Stimulated activated CD4-positive, alpha-beta T cell treated with anti-CD3 and anti-CD28 coated beads, Interleukin-1b, Interleukin-23, amount 100 ng/mL, for 48 hours (primary cell): ENCODE measurements at places on chromosomes 4 and X.

- DNase-seq, result no peak
These were observed 7.9 kb upstream of the TMEM150C start for GRCh38 chr4:82569727-82570126.

DNA sequence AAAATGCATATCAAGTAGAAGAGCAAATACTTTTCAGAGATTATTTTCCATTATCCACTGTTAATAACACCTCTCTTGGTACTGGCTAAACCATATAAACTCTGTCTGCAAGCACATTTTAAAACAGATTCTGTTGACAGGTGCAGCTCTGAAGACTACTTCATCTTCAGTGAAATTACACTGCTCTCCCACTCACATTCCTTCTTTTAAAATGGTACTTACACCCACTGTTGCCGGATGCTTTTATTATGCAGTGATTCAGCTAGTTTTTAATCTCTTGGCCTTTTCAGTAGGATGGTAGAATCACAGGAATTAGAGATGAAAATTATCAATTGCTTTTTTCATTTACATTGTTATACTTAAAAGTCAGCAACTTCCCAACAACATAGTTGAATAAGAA is 381.6 kb downstream of the GASK1B start:
- DNase-seq, result no peak

DNA sequence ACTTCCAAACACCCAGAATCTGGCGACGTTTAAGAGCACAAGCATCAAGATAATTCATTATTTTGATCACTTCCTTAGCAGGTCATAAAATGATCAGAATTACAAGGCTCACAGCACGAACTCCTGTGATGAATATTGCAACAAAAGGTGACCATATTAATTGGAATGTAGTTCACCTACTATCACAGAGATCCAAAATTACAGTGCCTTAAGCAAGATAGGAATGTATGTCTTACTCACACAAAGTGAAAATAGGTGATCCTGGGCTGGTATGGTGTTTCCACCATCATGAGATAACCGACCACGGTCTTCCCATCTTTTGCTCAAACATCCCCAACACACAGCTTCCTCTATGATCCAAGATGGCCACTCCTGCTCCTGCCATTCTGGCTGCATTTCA is 131.2 kb downstream of the SCFD2 start:
- DNase-seq, result no peak

DNA sequence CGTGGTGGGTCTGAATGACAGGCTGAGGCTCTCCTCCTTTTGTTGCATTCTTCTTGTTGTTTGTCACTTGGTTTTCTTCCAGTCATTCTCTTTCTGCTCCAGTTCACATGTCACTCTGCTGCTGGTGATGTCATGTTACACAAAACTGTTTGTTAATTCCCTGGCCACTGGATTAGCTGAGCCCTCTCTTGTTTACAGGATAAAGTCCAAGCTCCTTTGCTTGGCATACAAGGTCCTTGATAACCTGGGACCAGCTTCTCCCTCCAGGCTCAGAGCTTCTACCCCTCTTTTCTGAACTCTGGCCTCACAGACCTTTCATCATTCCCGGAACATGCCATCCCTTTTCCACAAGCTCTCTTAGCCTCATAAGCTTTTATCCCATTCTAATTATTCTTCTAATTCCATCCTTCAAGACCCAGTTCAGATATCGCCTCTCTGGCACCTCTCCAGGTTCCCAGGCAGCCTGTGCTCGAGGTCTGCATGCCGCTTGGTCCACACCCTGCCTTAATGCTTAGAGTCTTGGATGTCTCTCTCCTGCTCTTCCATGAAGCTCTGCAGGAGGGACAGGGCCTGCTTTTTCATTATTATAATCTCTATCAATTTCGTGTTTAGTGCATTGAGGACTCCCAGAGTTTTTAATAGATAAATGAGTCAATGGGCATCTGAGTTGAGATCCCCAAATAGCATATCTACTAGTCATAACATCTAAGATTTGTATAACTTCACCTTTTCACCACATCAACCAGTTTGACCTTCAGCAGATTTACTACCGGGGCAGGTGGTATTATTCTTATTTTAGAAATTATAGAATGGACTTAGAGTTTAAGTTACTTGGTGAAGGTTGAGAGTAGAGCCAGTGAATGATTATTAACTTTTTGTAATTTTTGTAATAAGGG is 98.7 kb downstream of the TMEM131L start:
- no peak for DNase-seq

DNA sequence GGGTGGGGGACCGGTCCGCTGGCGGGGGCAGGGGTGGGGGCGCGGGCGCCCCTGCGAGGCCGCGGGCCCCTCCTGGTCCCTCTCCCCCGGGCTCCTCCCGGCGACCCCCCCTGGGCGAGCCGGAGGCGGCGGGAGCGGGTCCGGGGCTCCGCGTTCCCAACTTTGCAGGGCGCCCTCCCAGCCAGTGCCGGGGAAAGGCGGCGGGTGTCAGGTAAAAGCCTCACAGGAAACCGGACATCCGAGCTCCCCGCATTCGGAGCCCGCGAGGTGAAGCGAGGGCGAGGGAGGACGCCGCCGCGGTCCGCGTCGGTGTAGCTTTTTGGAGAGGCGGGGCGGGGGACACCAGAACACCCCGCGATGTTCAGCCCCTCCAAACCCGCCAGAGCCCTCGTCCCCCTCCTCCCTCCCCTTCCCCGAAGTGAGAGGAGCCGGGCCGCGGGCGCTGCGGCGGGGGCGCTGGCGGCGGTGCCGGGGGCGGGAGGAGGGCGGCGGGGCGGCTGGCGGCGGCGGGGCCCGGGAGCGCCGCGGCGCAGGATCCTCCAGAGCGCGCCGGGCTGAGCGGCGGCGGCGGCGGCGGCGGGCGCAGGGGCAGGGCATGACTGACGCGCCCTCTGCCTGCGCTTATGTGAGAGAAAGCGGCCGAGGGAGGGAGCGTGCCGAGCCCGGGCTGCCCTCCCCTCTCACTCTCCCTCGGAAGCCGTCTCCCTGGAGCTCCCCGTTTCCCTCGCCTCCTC is at the start of gene VEGFC:
Gene VEGFC, minus strand, starts transcription at position 597 of the 734 bp plus-strand sequence. CDS start 611 bp downstream, outside the sequence.
- DNase-seq, result peak; percentile 6

- no peak for DNase-seq
These were observed 16.8 kb upstream of the NAT8L start for GRCh38 chr4:2042204-2042946.

DNA sequence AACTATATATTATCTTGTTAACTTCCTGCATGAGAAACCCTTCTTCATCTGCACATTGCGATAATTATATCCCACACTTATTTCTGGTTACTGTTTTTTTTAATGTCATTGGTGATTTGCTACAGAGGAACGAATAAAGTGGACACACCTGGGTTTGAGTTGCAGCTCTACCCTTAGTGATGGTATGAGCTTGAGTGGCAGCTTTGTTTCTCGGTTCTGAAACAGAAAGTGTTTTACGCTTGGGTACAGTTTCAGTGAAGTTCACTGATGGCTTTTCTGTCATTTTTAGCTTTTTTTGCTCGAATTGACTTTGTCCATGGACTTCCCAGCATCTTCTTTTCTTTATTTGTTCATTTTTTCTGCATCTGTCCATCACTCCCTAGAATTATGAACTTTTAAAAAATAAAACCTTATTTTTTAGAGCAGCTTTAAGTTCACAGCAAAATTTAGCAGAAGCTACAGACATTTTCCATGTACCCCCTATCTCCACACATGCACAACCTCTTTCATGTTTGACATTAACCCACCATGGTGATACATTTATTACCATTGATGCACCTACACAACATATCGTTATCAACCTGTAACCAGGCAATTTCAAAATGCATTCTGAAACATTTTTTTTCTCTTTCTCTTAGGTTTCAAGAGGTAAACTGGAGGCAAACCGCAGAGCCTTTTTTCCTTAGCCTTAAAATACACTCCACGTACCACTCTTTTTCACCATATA is 1041.6 kb upstream of the PRKX start:
- no peak for DNase-seq

DNA sequence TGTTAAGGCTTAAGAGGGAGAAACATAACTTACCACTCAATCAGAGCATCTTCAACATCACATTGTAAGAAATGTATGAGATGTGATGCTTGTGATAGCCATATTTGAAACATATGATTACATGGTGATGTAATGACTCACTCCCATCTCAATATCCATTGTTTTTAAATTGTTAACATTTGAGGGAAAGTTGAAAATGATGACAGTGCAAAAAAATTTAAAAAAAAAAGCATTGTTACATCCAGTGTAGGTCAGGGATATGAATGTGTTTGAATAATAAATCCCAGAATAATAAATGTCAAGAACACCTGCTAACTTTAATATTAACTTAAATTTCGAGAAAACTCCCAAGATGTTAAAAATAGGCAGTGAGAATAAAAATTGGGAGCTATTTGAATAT is 6.4 kb upstream of the CCSER1 start:
- DNase-seq, result no peak

GRCh38 chr4:17758485-17758884 is 22.9 kb downstream of the FAM184B start:
- no peak for DNase-seq

DNA sequence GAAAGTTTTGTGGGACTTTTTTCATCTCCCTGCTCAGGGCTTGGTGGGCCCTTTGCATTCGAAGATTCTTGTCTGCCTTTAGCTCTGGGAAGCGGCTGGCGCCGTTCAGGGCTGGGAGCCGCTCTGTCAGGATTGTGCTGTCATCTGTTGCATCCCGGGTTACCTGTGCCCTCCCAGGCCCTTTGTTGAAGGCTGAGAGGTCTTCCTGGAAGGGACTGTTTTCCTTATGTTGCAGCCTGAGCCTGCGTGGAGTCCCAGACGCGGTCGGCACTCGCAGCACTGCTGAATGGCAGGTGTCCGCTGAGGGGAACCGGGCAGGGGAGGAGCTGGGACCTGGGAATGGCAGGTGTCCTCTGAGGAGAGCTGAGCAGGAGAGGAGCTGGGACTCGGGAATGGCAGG is 15.9 kb downstream of the RGS12 start:
- no peak for DNase-seq

- no peak for DNase-seq
These were observed 1084.1 kb downstream of the FAM133A start for GRCh38 chrX:94758130-94758529.

GRCh38 chr4:88775026-88775425 is 77.4 kb upstream of the NAP1L5 start:
- DNase-seq, result no peak

DNA sequence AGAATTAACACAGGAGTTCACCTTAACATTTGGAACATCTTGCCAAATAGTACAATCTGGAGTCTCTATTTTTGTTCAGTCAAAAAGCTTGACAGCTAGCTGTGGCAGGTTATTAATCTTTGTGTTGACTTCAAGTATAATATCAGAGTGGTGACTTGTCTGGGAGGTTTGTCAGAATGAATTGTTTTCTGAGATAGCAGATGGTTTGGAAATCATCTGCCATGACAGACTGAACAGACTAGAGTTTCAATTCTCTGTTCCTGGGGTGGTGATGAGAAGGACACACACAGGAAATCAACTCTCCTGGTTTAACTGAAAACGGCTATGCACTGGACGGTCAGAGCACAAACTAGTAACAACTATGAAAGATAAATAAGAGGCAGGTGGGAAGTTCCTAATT is 203.3 kb upstream of the EMCN start:
- DNase-seq, result no peak

GRCh38 chr4:169250796-169251195 is 20.0 kb downstream of the SH3RF1 start:
- no peak for DNase-seq

DNA sequence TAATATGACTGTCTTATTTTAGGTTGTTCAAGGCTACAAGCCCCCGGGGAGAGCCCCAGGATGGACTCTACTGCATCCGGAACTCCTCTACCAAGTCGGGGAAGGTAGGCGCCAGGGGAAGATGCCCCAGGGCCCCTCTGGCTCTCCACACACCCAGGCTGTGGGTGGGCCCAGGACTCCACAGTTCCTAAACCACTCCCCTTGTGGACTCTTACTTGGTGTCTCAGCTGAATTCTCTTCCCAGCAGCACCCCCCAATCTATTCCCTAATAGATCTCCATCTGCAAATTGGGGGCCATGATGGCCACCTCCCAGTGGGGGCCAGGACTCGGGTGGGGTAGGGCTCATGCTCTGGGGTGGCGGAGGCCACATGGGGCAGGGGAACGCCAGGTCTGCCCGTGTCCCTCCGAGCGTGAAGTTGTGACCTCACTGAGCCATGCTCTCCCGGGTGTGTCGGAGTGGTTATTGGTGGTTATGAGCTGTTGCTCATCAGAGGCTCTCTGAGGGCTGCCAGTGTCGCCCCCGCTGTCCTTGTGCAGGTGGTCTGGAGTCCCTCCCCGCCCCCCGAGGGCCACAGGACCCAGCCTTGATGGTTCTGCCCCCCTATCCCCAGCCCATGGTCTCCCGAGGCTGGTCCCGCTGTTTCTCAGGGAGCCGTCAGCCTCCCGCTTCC is 11.2 kb upstream of the ADD1 start:
- DNase-seq, result no peak
